ENCODE measurements at places on chromosomes 12 and 14.

DNA sequence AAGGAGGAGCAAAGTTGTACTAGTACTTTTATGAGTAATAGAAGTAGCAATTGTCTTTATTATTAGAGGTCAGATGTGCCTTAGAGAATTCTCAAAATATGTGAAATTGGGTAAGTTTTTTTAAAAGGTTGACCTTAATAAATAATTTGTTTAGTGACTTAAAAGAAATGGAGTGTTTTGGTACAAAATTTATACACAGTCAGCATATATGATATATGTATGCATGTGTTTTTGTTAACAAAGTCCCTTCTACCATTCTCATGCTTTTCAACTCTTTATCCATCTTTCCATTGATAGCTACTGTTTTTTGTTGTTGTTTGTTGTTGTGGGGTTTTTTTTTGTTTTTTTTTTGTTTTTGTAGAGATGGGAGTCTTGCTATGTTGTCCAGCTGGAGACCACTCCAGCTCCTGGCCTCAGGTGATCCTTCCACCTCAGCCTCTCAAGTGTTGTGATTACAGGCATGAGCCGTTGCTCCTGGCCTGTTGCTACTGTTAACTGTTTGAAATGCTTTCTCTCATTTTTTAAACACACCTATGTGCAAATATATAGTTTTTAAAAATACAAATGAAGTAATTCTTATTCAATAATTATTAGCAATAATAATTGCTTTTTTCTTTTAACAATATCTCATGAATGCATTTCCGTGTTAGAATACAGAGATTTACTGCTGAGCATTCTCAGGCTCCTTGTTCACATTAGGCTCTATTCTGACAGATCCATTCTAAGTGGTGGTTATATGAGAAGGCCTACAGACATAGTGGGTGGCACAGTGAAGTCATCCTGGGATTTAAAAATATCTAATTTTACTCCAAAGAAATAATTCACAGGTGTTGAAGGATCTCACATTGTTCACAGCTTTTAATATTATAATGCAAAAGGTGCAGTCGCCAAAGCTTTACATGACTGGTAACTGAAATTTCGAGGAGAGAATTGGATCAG is 10.4 kb downstream of the NAA30 start:
- DNase-seq = no peak

- DNase-seq = no peak
These were observed 154.5 kb downstream of the PHETA1 start for GRCh38 chr12:111214401-111214800.

DNA sequence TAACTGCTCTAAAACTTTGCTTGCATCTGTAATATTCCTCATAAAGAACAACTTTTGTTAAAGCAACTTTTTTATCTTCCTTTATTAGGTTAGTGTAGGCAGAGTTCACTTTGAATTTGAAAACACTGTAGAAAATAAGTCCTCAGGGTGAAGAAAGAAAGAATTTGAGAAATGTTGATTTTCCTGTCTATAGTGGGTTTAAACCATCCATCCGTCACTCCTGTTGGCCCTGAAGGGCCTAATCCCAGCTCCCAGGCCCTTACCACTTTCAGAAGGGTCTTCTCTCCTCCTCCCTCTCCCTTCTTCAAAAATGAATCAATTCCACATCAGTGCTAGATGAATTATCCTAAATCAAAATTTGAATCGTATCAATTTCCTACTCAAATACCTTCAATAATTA is 4.9 kb upstream of the SLC2A3 start:
- DNase-seq = no peak

GRCh38 chr12:62718762-62719426 is 216.1 kb downstream of the PPM1H start:
- DNase-seq = no peak

DNA sequence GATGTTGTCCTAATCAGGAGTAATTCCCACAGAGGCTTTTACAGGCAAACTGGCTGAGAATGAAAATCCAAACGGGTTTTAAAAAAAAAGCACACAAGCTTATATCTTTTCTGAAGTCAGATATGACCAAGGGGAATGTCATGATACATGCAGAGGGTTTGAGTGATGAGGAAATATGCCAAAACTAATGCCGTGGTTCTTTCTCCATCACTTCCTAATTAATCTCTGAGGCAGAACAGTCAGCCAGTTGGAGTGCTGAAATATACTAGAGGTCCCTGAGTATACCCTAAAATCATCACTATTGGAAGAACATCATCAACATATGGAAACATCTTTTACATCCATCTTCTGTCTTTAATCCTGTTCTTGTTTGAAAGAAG is 160.8 kb upstream of the FAR2 start:
- no peak for DNase-seq

GRCh38 chr12:13628067-13628466 is 353.3 kb downstream of the GRIN2B start:
- DNase-seq = no peak

DNA sequence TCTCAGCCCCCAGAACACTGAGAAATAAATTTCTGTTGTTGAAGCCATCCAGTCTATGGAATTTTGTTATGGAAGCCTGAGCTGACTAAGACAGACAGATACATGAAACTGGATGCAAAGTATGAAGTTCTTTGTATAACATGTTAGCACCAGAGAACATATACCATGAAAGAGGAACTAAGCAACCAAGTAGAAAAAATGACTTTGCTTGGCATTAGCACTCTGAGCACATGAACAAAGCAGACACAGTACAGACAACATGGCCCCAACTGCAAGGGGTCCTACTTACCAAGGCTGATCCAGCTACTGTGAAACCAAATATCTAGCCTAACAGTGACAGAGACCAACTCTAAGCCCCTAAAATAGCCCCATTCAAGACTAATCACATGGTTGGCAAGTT is 13.8 kb downstream of the EXOC5 start:
- no peak for DNase-seq

- DNase-seq = no peak
These were observed 411.4 kb upstream of the SOX5 start for GRCh38 chr12:24360907-24361306.

DNA sequence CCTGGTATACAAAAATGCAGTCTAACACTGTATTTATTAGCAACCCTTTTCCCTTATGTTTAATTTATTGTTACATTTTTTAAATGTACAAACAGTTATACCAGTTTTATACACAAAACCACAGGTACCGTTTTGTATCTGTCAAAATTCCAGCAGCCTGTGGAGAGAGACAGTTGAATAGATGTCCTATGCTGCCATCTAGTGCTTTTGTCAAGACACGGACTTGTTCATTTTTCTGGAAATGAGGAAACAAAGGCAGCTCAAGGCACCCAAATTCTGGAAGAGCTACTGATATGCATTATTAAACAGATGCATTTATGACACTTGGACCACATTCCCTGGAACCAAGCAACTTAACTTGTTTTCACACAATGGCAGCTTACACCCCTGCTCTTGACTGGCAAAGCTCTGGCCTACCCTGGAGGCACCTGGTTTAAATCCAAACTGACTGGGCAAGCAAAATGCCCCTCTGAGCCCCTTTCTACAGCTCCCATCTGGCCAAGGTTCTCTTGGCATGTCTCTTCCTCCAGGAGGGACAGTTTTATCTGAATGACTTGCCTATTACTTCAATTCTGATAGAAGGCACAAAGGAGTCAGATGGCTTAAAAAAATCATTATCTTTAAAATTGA is 286.9 kb upstream of the PRKD1 start:
- DNase-seq = no peak

DNA sequence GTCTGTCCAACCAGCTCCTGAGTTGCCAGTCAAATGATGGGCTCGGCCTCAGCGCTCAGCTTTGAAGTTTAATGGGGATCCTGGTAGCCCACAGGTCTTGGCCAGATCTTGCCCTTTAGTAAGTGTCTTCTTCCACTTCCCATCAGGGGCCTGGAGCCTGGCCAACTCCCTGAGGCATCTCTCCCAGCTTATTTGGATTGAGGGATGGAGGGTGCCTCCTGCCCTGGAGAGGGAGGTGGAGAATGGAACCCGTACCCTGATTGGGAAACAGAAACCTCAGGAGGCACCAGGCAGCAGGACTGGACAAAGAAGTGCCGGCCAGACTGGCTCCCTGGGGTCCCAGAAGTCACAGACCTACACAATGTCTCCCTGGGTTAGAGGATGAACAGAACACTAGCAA is 40.5 kb upstream of the LTBP2 start:
- DNase-seq = no peak

DNA sequence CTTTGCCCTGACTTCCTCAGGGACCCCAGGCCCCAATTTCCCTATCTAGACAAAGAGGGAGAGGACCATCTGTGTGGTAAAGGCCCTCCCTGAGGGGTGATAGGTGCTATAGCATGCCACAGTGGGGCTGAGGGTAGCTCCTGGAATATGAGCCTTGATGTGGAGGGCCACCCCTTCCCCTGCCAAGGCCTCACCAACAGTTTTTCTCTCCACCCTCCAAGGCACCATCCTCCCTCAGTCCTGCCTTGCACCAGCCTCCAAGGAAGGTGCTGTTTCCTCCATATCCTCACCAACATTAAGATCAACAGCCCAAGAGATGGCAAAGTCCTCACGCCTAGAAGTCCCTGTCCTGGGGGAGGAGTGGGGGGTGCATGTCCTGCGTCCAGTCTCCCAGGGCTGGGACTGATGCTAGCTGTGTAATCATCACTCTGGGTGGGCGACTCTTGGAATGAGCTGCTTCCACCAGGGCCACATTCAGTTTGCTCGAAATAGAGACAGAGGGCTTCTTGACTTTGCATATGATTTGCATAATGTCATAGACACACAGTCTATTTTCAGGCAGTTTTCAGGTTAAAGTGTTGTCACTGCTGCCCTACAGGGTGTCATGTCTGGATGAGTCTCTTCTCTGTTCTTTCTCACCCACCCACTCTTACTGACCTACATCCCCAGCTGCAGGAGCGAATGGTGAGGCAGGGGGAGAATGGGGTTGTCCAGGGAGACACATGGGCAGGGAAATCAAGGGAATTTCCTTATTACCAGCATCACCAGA is 17.4 kb downstream of the ACVRL1 start:
- no peak for DNase-seq

DNA sequence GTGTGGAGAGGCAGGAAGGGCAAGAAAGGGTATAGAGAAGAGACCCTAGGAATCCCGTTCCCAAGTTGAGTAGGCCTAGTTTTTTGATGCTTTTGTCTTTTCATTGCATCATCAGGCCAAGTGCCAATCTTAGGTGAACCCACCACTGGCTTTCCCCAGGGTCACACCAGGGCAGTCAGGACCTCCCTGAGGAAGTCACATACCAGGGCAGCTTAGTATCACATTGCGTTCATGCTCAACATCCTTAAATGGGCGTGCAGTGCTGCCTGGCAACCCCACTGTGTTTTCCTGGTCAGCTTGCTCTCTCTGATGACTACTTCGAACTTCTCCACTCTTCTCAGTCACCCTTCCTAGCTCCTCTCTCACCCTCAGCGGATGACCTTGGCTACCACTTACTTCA is 9.0 kb downstream of the ASIC1 start:
- DNase-seq = peak; percentile 53

GRCh38 chr14:42323426-42323825 is 716.8 kb downstream of the LRFN5 start:
- DNase-seq = no peak

DNA sequence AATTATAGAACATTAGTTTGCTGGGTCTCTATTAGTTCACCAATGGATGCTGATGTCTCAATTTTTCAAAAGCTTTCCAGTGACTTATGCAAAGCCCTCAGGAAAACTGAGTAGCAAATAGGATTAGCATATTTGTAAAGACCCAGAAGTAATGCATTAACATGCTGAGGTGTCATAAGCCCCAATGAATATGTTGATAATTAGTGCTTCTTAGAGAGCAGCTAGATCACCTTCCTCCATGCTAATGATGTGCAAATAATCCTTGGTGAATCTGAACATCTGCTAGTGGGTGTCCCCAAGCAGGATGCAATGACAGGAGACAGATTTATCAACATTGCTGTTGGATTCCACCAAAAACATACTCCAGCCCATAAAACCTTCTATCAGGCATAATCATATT is 19.0 kb downstream of the IFNG start:
- DNase-seq = no peak

DNA sequence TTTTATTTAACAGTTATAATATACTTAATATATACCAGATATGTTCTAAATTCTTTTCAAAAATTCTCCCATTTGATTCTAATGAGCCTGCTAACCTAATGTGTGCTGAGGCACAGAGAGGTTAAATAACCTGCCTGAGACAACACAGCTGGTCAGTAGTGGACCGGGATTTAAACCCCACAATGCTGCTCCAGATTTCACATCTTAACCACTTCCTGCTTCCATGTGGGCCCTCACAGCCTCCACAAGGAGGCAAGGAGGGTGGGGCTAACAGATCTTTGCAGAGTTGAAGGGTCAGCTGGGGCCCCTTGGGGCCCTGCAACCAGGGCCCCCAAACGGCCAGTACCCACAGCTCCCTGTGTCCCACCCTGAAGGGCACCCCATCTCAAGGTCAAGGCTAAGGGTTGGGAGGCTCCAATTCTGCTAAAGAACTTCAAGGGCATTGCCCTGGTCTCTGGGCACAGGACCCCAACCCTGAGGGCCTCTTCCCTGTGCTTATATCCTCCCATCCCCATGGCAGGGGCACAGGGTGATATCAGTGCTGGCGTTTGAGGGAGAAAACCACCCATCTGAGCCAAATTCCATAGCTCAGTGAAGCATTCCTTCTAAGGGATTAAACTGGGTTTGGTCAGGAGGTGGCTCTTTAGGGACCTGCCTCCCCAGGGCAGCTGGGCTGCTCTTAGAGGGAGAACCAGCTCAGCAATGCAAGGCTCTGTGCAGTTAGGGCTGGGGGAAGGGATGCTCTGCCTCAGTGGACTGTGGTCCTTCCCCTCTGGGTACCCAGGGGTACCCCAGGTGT is 2.2 kb downstream of the KRT80 start:
- DNase-seq = no peak

- no peak for DNase-seq
These were observed 4.3 kb downstream of the TTC6 start for GRCh38 chr14:37599507-37600368.

DNA sequence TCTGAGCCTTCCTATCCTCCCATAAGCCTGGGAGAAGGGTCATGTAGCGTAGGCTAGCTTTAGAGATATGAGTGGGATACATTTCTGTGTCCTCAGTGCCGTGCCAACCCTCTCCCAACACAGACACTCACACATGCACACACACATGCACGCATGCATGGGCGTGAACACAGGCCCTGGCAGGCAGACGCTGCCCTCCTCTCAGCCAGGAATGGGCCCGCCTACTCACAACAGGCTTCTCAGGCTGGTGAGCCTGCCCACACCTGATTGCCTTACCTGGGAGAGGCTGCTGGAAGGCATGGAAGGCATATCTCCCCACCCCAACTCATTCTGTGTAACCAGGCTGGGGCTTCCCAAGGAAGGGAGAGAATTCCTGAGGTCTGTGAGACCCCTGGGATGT is 12.8 kb upstream of the ACVR1B start:
- DNase-seq = no peak

- peak; percentile 29 for DNase-seq
These were observed 711 bp downstream of the SBNO1 start for GRCh38 chr12:123363740-123364531.

GRCh38 chr14:53458368-53458814 is 305.3 kb upstream of the DDHD1 start:
- no peak for DNase-seq

GRCh38 chr14:48643241-48643640 is 942.9 kb downstream of the RPS29 start:
- no peak for DNase-seq

- peak; percentile 37 for DNase-seq
These were observed 309.2 kb upstream of the TBX3 start for GRCh38 chr12:114993165-114993564.

GRCh38 chr14:24162093-24162492 is 1.0 kb downstream of the IRF9 start:
- DNase-seq = no peak
